ENCODE measurements at places on chromosomes 2 and 18.

DNA sequence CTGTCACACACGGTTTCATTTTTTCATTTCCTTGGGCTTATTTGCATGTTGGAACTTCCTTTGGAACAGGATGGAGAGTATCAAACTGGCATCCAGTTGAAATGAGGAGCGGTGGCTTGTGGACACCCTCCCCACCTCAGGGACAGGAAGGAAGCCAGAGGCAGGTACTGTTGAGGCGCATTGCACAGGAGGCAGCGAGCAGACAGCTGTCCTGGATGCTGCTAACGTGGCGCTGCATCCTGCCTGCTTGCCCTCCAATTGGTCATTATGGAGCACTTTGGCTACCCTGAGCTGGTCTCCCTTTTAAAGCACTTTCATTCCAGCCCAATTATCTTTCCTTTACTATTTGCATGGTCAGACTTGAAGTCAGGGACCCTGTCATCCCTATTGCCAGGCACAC is 80.7 kb upstream of the ITGA4 start:
- no peak for DNase-seq

- no peak for DNase-seq
Observed at GRCh38 chr18:9737006-9737405, 28.9 kb downstream of the RAB31 start.

DNA sequence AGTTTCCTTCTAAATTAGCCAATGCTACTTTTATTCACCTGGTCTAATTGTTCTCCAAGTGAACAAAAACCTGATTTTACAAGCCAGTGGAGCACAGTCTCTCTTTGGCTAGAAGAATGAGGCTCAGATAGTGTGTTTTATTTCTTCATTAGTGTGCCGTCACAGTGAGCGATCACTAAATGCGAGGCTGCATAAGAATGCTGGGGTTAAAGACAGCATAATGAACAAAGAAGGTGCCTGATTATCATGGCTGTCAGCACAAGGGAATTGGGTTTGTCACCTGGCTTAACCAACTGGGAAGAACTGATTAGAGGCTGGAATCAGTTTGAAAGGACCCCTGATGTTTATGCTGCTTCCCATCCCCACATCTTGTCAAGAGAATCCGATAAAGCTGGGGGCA is 76.4 kb downstream of the EPHA4 start:
- no peak for DNase-seq

- DNase-seq = no peak
Observed at GRCh38 chr2:74238879-74239278, 40.5 kb downstream of the MTHFD2 start.

GRCh38 chr2:8219631-8220355 is 462.1 kb upstream of the ID2 start:
- no peak for DNase-seq

- no peak for DNase-seq
Observed at GRCh38 chr18:9322744-9323143, 11.8 kb upstream of the TWSG1 start.

DNA sequence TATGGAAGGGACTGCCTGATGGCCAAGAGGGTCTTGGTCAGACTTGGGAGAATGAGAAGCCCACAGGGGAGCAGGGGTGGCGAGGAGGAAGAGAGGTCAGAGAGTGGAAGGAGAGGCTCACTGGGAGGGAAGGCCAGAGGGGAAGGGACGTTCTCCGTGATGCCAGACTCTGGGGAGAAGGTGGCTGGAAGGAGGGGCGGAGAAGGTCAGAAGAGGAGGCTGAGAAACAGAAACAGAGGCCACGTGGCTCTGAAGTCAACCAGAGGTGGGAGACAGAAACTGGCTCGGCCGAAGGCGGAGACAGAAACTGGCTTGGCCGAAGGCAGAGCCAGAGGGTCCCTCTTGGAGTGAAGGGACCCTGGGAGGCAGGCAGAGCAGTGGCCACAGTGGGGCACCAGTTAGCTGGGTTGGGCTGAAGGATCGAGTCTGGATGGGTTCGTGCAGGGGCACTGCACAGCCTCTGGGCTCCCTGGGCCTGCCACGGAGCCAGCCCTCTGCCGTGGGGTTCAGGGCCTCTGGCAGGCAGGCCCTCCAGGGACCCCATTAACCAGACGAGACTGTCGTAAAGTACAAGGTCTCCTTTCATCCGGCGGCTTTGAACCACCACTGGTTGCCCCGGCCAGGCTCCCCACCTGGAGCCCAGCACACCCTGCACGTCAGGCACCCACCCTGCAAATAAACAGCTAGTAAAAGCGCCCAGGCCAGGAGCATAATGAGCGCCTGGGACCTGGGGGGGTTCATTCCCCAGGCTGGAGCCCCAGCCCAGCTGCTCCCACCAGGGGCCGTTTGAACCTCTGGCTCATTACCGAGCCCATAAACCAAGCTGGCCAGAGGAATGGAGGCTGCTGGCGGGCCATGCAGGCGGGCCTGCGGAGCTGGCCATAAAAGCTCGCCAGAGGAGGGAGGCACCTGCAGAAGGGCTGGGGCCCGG is 218.8 kb downstream of the DYSF start:
- DNase-seq = no peak

- no peak for DNase-seq
Observed at GRCh38 chr2:181123798-181124231, 143.4 kb downstream of the UBE2E3 start.

GRCh38 chr2:47488870-47489584 is 86.1 kb downstream of the MSH2 start:
- no peak for DNase-seq

GRCh38 chr2:101596333-101596732 is 101.2 kb upstream of the MAP4K4 start:
- no peak for DNase-seq

- no peak for DNase-seq
Observed at GRCh38 chr2:5501807-5502206, 190.4 kb upstream of the SOX11 start.

DNA sequence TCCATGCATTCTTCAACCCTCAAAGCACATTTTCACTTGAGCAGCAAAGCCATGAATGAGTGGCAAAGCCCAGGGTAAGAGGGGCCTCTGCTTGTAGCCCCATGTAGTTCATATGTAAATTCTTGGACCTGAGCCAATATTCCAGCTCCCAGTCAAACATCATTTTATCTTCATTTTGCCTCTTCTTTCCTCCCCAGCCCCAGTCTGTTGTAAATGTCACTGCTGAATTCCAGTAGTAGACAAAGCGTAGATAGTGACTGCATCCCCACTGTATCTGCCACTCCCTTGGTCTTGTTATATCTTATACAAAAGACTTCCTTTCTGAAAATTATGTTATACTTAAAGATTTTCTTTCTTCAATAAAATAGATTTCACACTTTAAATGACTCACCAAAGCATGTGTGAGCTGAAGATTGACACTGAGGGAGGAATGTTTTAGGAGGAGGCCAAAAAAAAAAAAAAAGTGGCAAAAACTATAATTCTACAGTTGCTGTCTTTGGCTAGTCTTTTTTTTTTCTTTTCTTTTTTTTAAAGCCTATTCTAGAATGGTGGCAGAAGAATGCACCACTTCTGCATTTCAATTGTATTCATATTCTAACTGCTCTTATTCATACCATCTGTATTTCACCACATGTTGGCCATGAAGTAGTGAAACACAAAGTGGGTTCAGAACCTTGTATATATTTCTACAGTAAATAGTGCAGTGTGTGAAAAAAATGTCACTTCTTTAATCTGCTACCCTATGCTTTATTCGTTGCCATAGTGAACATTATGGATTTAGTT is 306.1 kb downstream of the CPS1 start:
- no peak for DNase-seq

DNA sequence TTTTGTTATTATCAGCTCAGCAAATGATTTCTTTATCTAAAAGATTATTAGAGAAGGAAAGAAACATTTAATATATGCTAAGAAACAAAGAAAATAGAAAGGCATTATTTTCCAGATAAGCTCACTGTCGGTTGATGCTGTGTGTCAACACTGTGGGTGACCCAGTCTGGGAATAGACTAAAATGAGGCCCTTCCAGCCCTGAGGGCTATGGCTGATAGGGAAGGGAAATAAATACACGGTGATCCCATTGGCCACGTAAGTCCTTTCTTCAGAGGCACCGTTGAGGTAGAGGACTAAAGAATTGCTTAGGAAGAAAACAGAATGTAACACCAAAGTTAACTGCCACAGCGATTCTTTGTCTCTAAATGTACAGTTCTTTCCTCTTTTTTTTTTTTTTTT is 1.8 kb downstream of the ABCB11 start:
- DNase-seq = no peak

DNA sequence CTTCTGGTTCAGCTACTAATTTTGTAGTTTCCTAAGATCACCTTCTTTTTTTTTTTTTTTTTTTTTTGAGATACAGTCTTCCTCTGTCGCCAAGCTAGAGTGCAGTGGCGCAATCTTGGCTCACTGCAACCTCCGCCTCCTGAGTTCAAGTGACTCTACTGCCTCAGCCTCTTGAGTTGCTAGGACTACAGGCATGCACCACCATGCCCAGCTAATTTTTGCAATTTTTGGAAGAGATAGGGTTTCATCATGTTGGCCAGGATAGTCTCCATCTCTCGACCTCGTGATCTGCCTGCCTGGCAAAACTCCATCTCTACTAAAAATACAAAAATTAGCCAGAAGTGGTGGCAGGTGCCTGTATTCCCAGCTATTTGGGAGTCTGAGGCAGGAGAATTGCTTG is 301.5 kb upstream of the TFPI start:
- DNase-seq = no peak

- DNase-seq = no peak
Observed at GRCh38 chr2:216578325-216578724, 54.9 kb upstream of the IGFBP2 start.

DNA sequence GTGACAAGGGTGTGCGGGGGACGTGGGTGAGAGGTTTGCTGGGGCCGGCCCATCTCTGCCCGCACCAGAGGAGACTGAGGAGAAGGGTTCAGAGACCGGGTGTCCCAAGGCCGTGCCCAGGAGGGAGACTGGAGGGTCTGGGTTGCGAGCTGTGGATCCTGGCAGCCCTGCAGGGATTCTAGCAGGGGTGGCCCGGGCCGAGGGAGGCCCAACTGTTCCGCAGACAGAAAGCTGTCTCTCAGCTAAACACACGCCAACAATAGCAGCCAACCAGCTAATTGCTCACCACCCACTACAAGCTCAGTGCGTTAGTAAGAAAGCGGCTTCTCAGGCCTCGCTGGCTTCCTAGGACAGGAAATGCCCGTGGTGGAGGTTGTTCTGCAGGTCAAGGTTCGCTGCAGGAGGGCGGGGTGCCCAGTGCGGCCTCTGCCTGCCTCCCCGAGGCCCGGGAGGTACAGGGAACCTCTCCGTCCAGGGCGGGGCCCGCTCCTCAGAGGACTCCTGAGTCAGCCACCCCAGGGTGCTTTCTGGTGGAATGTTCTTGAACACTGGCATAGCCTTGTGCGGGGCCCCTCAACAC is 282.0 kb upstream of the PXDN start:
- DNase-seq = no peak

DNA sequence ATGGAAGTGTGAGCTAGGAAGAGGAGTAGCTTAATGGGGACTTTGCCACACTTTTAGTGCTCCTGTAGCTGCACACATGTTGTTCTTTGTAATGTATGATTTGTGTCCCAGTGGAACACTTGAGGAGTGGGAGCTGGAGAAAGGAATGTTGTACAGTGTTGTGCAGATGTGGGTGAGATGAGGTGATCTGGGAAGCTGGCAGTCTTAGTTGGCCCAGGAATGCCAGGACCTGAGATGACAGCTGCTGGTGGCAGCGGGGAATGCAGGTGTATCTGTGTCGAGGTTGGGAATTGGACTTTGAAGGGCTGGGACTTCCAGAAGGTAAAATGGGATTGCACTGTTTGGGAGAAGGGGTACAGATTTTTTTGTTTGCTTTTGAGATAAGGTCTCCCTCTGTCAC is 23.6 kb downstream of the NEDD4L start:
- DNase-seq = no peak

GRCh38 chr2:853203-853870 is 97.3 kb upstream of the SNTG2 start:
- DNase-seq = no peak

DNA sequence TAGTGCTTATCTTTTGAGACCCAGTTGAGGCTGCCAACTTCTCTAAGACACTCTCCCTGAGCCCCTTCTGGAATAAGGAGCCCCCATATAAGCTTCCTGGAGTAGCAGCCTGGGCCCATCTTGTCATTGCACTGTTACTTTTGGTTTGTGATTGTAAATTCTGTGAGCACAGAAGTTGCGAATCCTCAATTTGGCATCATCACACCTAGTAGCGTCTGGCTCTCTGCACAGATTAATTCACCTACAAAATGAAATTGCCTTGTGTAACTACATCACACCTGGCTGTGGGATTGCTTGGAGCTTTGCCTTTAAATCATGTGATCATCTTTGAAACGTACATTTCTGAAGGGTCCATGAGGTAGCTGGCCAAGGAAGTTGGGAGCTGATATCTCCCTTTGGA is 193.2 kb upstream of the BCL2L11 start:
- DNase-seq = no peak

- no peak for DNase-seq
Observed at GRCh38 chr18:73752546-73752945, 395.1 kb downstream of the FBXO15 start.

DNA sequence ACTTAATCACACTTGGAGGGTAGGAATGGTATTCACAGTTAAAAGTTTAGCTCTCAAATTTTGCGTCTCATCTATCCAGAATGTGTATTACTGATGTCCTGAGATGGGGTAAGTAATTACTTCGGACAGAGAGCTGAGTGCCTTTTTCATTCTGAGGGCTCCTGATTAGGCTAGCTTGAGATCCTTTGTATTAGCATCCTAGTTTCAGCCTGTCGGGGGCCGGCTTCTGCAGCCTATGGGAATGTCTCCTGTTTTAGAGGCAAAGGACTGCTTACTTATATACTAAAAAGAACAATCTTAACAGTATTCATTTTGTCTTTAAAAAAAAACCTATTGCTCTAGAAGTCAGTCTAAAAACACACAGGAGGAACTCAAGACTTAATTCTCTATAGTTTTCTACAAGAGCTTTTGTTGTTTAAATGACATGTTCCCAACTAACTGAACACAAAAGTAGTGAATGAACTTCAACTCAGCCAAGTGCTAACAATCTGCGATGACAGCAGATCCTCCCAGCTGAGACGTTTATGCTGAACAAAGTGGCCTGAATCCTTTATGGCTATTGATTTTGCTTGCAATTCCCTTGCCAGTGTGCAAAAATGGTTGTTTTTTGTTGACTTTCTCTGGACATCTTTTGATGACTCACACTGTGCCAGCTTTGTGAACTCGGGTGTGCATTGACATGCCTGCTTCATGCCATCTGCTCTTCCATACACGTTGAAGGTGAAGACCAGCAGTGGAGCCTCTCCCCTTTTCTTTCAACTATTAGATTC is 118.7 kb downstream of the LYPD6B start:
- no peak for DNase-seq

DNA sequence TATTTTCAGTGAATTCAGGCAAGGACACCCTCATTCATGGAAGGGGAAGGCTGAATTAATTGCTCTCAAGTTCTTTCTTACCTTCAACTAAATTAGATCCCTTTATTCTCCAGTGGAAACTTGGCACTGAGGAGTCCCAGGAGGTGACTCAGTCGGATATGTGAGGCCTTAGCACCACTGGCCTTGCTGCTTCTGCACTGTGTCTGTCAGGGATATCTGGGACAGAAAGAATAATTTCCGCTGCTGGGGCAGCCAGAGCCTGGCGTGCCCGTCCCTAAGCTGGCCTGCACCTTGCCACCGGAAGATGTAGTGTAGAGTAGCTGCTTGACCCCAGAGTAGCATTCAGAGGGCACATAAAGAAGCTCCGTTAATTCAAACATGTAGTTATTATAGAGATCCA is 53.4 kb downstream of the LIMS1 start:
- DNase-seq = no peak

GRCh38 chr2:200077210-200077650 is 121.8 kb downstream of the MAIP1 start:
- DNase-seq = no peak
